Fibroblast of the aortic adventitia (primary cell): ENCODE measurements at places on chromosomes 11 and 22. TPM values are rescaled to one million over a fixed set of nuclear protein-coding genes. Genes with fewer than 3 reads are reported as not detected.
A peak's percentile ranks its signal among the peaks of the same experiment; 100 is the strongest.

- no peak for DNase-seq
Measured at GRCh38 chr22:39656495-39657490, 86.2 kb downstream of the CACNA1I start.

GRCh38 chr11:97905671-97906070, 1115.1 kb upstream of the CNTN5 start:
- DNase-seq = no peak

- peak; percentile 22 for DNase-seq
Measured at GRCh38 chr11:59865031-59865430, 1.3 kb downstream of the TCN1 start.

GRCh38 chr11:131499199-131499598, 128.8 kb downstream of the NTM start:
- DNase-seq = no peak

GRCh38 chr22:45149671-45150070, 14.1 kb upstream of the NUP50 start:
- DNase-seq = peak; percentile 28

GRCh38 chr11:22193348-22194051, 615 bp downstream of the ANO5 start:
- no peak for DNase-seq

GRCh38 chr22:25282671-25283561, 63.5 kb downstream of the CRYBB2 start:
- no peak for DNase-seq

Gene NXPE2
- total RNA-seq = 0.09 TPM in 1 of 2 replicates, not detected in the other

Gene HTATIP2
- 27.9 and 82.5 TPM in 2 replicates for total RNA-seq
